Stimulated activated CD4-positive, alpha-beta T cell treated with anti-CD3 and anti-CD28 coated beads, Interleukin-1b, Interleukin-23, amount 100 ng/mL, for 24 hours (primary cell): ENCODE measurements at places on chromosomes 13 and 19.

DNA sequence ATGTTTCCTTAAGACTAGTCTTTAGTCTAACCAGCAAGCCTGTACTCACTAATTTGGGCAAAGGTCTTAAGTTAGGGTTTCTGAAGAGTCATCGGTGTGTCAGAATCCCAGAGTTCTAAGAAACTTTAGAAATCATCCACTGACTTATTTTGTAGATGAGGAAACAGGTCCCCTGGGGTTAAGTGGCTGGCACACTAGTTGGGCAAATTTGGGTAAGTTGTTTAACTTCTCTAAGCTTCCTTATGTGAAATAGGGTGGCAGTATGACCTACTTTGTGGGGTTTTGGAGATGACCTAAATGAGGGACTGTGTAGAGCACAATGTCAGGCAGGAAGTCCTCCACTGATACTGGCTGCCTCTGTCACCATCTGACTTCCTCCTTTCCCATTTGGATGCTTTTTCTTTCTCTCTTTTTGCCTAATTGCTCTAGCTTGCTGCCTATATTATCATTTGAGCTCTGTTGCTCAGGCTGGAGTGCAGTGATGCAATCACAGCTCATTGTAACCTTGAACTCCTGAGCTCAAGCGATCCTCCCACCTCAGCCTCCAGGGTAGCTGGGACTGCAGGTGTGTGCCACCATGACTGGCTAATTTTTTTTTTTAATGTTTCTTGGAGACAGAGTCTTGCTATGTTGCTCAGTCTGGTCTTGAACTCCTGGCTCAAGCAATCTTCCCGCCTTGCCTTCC lies 2.3 kb downstream of the ADGRE3 start:
- DNase-seq, result no peak

- DNase-seq, result no peak
Measured at GRCh38 chr19:44684892-44685863, 13.8 kb upstream of the CEACAM16 start.

DNA sequence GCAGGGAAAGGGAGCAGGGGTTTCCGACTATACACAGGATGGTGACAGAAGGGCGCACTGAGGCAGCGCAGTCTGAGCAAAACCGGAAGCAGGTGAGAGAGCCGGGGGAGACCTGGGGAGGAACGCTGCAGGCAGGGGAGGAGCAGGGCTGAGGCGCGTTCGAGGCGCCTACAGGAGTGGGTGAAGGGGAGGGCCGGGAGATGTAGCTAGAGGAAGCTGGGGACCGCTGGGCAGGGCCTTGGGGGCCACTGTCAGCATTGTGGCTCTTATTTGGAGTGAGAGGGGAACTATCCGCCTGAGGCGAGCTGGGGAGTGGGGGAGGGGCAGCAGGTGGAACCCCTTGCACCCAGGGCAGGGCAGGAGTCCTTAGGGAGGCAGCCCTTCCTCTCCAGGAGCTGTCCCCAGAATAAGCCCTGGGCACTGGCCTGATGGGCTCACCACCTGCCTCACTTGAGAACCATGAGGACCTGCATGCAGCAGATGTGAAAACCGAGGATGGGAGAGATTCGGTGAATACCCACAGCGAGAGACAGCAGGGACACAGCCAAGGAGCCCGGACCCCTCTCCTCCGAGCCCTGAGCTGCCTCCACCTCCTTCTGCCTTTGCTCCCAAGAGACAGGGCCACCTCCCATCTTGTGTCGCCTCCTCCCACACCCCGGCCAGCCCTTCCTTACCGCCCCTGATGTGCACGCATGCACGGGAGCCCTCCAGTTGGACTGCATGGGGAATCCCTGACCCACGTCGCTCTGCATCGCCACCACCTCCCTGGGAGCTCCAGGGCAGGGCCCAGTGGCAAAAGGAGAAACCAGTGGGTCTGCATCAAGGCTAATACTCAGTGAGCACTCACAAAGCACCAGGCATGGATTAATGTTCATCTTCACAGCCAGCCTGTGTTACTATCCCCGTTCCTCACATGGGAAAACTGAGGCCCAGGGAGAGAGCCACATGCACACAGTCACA lies 10.3 kb downstream of the AKT2 start:
- DNase-seq, result no peak

GRCh38 chr13:20127562-20128458 lies 33.0 kb downstream of the GJA3 start:
- DNase-seq, result no peak

DNA sequence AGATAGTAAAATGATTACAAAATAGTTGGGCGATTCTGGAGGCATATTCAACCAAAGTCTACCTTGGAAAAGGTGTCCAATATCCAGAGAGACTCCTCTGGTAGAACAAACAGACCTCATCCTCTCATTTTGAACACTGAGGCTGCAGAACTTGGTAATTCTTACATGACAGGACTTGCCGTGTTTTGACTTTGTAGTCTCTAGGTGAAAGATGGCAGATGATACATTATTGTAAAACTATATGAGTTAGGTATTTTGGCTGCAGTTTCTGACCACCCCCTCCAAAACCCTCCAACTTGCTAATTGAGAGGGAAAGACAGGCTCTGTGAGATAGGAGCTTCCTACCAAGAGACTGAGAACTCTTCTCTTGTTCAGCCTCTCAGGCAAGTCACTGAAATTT lies 22.6 kb downstream of the SAE1 start:
- no peak for DNase-seq

GRCh38 chr13:112106478-112107141 lies 39.7 kb downstream of the SOX1 start:
- no peak for DNase-seq

- no peak for DNase-seq
Measured at GRCh38 chr19:15976836-15977689, 28.3 kb downstream of the OR10H4 start.

GRCh38 chr19:43460362-43461016 lies 4.9 kb downstream of the LYPD3 start:
- no peak for DNase-seq

DNA sequence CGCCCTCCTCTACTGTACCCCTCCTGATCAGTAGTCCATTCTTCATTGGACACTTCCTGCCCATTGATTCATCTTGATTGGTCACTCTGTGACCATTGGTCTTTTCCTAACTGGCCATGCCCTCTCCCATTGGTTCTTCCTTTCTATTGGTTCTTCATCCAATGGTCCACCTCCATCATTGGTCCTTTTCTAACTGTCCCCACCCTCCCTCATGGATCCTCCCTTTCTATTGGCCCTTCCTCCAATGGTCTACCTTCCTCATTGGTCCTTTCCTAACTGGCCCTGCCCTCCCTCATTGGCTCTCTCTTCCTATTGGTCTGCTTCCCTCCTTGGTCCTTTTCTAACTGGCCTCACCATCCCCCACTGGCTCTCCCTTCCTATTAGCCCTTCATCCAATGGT lies 7.1 kb downstream of the KLK6 start:
- no peak for DNase-seq
